Heart left ventricle (tissue), 16 donors: ENCODE measurements at places on chromosomes 2 and 18. TPM values are rescaled to one million over a fixed set of nuclear protein-coding genes. Genes with fewer than 3 reads are reported as not detected.

- no peak for DNase-seq
Measured at GRCh38 chr2:48954311-48954710, 198.8 kb upstream of the LHCGR start.

GRCh38 chr2:66531567-66531966, 96.6 kb downstream of the MEIS1 start:
- DNase-seq: no peak

DNA sequence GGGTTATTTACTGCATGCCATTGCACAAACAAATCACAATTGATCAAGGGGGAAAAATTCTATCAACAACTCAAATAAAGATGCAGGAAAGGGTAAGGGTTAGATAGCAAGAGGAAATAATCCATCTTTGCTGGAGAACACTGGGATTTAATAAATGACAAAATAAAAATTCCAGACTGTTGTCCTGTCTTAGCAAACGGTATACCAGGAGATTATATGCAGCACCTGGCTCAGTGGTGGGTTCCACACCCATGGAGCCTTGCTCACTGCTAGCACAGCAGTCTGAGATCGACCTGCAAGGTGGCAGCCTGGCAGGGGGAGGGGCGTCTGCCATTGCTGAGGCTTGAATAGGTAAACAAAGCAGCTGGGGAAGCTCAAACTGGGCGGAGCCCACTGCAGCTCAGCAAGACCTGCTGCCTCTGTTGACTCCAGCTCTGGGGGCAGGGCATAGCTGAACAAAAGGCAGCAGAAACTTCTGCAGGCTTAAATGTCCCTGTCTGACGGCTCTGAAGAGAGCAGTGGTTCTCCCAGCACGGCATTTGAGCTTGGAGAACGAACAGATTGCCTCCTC, 296.5 kb upstream of the THSD7B start:
- DNase-seq: no peak

DNA sequence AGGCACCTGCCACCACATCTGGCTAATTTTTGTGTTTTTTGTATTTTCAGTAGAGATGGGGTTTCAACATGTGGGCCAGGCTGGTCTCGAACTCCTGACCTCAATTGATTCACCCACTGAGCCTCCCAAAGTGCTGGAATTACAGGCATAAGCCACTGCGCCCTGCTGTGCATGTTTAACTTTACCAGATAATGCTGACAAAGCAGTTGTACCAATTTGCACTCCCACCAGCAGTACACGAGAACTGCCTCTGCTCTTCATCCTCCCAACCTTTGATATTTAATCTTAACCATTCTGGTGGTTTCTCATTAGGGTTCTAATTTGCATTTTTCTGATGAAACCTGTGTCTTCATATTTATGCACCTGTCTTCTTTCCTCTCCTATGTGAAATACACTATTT, 12.0 kb upstream of the DYM start:
- DNase-seq: no peak

- DNase-seq: no peak
Measured at GRCh38 chr2:171533331-171533730, 11.1 kb downstream of the CYBRD1 start.

The RPRM gene
- total RNA-seq: not detected
